ENCODE measurements at places on chromosomes 6 and 20.

DNA sequence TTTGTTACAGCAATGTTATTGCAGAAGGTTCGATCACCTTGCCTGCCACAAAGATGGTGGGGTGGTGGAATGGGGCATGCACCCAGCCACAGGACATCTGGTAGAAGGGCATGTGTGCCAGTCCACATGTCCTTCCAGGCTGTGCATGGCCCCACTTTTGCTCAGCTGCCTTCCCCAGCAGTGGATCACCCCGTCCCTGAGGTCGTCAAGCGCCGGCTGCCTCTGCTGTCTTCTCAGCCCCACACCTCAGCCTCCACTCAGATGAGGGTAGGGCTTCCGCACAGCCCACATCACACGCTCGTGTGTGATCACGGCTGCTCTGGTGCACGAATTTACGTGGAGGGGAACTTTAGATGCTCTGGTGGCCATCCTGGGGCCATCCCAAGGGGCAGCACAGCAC is 109.5 kb upstream of the PMEPA1 start:
- DNase-seq = no peak

- no peak for DNase-seq
Observed at GRCh38 chr6:121897337-121897760, 461.9 kb downstream of the GJA1 start.

GRCh38 chr6:111793711-111794111 is 79.5 kb downstream of the FYN start:
- DNase-seq = no peak

DNA sequence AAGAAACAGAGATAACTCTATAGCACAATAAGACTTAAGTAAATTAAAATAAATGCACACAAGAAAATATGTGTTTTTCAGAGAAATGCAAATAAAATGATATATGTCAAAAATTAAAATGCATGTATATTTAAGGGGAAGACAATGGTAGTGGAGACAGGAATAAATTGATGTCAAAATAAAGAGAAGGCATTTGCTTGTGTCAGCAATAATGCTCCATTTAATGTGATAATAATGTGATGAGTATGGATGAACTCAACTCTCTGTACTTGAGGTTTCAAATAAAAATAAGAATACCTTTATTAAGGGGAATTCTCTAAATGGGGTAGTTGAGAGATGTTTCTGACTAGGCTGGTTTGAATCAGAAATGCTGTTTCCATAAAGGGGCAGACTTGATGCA is 45.7 kb upstream of the BCKDHB start:
- no peak for DNase-seq

- DNase-seq = no peak
Observed at GRCh38 chr20:25534845-25535244, 50.5 kb downstream of the NINL start.

DNA sequence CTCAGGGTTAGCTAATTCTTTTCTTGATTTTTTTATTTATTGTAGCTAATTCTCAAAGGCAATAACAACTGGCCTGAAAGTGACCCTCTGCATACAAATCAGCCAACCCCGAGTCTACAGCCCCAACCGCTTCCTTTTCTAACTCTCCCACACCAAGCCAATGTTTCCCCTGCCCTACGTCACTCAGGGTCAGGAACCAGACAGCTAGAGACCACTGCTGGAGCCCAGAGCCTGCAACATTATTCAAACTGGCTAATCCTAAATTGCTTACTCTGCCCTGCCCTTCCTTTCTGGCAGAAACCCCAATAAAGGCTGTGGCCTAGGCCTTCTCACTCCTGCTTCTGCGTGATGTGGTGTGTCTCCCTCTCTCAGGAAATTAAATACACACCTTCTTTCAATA is 320.7 kb downstream of the CBLN4 start:
- DNase-seq = peak; percentile 19

DNA sequence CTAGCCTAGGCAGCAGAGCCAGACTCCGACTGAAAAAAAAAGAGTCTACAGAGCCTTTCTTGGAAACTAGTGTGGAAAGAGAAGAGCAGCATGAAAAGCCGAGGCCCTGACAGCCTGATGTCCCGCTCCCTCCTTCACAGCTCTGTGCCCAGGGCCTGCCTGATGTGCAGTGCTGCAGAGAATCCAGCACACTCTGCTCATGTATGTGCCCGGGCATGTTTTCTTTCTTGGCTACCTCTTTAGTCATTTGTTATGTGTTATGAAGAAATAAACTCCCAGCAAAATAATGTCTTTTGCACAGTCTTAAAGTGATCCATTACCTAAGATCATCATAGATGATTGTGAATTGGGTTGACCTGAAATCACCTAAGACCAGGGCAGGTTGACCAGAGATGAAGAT is 78.1 kb upstream of the EZR start:
- no peak for DNase-seq

DNA sequence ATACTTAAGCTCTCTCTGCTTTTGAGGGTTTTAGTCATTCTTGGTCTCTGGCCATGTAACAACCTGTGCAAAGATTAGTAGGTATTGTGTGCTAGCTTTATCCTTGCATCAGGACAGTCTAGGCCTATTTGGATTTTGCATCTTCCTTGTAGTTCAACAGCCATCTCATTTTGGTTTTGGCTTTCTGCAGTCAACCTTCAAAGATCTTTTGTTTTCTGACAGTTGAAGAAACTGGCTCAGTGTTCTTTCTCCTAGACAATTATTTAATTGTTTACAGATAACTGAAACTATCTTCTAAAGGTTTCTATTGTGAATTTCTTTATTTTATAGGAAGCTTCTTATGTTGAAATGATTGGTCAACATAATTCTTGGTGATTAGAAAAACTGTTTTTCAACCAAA is 307.5 kb downstream of the CDKAL1 start:
- DNase-seq = no peak

DNA sequence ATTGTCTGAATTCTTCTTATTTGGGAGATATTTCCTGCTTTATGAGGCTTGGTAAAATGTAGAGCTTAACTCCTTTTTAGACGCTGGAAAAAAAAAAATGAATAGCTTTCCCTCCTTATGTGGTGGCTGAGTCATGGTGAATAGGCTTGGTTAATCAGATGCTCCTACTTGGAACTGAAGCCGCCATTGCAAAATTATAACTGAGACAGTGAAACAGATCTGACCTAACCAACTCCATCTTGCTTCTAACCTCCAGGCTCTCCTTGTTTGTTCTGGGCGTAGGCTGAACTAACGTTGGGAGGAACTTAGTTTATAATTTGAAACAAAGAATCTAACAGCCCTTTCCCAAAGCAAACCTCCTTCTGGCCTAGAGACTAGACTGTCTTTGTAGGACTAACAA is 43.2 kb upstream of the PLCB4 start:
- DNase-seq = no peak

DNA sequence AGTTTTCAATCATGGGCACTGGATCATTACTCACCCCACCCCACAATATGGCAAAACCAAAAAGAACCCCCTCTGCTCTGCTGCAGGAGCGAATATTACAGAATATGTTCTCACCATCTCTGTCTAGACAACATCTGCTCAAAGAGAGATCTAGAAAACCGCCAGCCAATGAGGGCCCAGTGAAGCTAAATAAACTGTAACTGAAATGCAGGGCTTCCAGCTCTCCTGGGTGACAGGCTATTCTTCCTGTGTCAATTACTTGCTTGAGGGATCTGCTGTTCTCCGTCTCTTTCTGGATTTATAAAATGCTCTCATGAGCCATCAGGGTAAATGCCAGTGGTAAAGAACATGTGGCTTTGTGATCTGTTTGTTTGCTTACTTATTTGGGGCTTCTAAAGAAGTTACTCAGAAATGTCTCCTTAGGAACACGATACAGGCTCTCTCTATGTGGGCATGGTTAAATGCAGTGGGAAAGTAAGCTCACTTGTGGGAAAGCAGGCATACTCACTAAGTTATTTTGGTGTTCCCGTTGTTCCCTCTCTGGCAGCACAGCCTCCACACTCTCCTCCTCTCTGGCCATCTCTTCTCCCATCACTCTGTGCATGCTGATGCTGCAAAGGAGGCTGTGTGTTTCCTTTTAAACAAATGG is 44.8 kb downstream of the TTI1 start:
- no peak for DNase-seq

DNA sequence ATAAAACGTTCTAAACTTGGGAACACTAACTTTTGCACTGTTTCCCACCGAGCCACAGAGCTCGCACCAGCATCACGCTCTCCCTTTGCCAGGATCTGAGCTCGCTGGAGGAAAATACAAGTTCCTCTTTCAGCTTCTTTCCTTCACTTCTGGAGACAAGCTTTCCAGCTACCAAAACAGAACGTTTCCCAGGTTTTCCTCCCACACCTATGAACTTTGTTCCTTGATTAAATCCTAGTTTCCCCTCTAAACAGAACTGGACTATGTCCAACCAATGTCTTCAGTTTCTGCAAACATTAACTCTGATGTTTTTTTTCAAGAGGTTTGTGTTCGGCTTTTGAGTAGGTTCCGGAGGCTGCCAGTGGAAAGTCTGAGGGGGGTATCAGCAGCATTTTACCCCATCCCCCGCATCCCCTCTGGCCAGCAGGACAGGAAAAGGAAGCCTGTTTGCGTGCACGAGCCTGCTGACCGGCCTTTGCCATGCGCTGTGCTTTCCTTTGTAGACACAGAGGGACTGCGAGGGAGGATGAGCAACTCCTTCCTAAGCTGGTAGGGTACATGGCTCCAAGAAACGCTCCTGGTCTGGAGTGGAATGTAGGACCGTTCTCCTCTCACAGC is 135.5 kb downstream of the LY86 start:
- DNase-seq = peak; percentile 73

DNA sequence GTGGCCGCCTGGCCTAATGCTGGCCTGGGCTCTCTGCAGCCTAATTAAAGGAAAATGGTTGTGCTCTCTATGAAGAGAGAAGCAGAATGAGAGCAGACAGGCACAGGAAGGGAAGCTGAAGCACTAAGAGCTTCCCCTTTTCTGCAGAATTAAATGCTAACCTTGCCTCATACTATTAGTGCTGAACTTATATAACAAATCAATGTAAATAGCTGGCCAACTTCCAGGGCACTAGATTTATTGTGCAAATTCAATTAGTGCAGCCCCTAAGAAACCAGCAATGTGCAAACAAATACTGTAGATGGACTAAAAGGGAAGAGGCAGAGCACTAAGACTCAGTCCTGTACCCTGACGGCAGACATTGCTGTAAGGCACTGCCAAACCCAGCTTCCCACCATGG is 36.1 kb upstream of the INSM1 start:
- DNase-seq = no peak

DNA sequence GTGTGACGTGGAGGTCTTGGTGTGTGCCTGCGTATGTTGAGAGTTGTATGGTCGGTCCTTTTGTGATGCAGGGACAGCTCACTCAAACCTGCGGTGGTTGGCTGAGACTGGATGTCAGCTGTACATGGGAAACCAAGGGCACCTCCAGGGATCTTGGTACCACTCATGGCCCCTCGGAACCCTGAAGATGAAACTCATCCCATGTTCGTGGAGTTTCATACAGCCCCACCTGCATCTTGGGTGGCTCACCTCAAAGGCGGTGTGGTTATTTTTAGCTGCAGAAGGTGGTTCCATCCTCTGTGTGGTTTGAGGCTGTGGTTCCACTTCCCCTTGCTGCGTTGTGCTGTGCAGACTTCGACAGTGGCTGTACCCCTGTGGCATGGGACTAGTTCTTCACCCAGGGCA is 52.6 kb upstream of the SLC22A1 start:
- DNase-seq = no peak

- no peak for DNase-seq
Observed at GRCh38 chr6:53175027-53175426, 26.4 kb upstream of the GCM1 start.

- DNase-seq = no peak
Observed at GRCh38 chr20:62439218-62439617, 11.9 kb upstream of the RBBP8NL start.

Data from left cardiac atrium (tissue), 4 donors.